NCI-H1417 treated with DMSO at 0.1 percent for 48 hours (cell line): ENCODE measurements at places on chromosomes 4 and X.
A peak's percentile ranks its signal among the peaks of the same experiment; 100 is the strongest.

DNA sequence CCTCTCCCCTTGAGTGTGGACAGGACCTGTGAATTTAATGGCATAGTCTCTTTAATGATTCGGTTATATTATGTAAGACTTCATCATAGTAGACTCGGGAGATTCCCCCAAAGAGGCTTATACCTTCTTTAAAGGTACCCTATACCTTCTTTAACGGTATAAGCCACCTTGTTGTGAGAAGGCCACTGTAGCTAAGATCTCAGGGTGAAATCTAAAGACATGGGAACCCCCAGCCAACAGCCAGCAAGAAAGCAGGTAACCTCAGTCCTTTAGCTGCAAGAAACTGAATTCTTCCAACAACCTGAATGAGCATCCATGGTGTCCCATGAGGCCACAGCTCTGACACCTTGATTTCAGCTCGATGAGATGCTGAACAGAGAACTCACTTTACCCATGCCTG lies 931 bp downstream of the DDX60 start:
- DNase-seq = no peak

DNA sequence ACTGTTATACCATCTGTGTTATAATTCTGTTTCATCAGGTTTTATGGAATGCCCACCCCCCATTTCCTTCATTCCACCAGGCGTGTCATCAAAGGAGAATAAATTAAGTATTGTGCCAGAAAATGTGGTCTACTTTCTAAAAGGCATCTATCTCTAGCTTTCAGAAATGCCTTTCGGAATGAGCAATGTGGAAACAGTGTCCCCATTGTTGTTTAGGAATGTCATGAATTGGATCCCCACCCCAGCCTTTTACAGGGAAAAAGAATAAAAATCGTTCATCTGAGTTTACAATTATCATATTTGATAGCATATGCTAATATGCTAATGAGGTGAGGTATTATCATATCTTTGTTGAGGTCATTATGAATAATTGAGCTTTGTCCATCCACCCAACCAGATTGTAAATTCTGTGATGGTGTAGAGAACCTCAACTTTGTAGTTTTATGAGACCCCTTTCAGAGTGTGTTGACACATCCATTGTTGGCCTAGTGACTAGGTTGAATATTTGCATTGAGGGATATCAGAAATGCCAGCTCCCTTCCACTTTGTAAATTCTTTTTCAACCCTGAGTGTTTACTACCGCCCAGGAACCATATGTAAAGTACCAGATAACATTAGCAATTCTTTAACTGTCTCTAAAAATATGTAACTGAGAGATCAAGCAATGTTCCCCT lies 56.2 kb upstream of the CCDC160 start:
- DNase-seq = no peak

- DNase-seq = no peak
Measured at GRCh38 chr4:80489798-80490197, 154.3 kb downstream of the CFAP299 start.

DNA sequence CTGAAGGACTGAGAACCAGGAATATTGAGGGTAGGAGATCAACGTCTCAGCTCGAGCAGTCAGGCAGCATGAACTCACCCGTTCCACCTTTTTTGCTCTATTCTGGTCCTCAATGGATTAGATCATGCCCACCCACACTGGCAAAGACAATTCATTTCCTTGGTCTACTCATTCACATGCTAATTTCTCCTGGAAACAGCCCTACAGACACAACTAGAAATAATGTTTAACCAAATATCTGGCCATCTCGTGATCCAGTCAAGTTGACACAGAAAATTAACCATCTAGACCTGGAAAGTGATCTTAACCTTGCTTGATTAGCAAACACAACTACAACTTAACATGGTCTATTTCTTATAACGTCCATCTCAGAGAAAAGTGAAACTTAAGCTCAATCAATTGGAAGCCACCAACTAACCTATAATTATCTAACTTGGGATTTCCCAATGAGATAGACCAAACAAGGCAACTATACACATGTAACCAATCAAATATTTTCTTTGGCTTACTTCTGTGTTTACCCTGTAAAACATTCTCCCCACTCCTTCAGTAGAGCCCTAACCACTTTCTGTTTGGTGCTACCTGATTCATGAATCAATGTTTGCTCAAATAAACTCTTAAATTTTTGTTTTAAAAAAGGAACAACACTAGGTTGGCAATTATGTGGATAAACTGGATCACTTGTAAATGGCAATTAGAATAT lies 69.7 kb upstream of the MAMLD1 start:
- no peak for DNase-seq

- no peak for DNase-seq
Measured at GRCh38 chr4:87838205-87838604, 5.4 kb downstream of the MEPE start.

DNA sequence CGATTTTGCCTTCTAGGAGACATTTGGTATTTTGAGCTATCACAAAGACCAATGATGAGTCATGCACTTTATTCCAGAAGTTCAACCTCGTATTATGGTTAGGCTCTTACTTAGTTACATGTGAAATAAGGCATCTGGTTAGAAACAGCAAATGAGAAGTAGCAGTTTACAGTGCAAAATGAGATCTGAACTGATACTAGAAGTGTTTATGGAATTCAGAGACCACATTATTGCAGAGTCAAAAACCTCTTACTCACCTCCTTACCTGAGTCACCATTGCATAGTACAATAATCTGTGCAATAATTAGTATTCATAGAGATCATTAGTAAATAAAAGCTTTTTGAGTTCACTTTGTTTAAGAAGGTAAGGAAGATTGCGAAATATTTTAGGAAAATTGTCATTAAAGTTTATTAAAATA lies 38.7 kb downstream of the SEC24B start:
- DNase-seq = no peak

- no peak for DNase-seq
Measured at GRCh38 chrX:132015875-132016274, 7.2 kb upstream of the STK26 start.

DNA sequence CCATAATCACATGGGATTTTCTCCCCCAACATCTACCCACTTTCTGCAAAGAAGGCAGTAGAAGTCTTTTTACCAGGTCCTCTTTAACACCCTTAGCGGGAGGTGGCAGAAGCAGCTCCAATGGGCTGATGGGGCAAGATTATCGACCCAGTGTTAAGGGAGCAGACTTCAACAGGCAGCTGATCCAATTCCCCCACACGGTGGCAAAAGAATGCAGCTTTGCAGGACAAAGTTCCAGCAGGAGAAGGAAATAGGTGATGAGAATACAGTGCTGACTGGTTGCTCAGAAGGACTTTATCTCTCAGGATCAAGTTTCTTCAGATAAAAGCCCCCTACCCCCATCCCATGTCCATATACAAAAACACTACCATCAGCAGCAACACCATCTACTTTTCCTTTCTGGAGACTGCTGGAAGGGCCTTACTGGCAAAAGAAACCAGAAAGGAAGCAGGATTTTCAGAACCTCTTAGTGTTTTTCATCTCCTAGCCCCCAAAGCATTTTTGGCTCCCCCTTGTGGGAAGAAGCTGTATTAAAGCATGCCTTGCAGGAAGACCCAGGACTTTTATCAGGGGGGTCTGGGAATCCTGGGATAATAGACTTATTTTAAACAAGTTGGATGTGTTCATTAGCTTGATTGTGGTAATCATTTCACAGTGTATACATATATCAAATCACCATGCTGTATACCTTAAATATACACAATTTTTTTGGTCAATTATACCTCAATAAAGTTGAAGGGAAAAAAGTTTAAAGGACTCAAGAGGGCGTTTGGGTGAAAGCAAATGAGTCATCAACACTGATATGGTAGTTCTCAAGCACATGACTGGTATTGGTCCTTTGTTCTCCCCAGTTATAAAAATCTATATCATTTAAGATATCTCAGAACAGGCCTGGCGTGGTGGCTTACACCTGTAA lies 146.4 kb downstream of the GPC3 start:
- no peak for DNase-seq

- DNase-seq = no peak
Measured at GRCh38 chr4:166499820-166500219, 626.8 kb downstream of the TLL1 start.

- DNase-seq = no peak
Measured at GRCh38 chr4:82802911-82803310, 4.3 kb upstream of the SCD5 start.

DNA sequence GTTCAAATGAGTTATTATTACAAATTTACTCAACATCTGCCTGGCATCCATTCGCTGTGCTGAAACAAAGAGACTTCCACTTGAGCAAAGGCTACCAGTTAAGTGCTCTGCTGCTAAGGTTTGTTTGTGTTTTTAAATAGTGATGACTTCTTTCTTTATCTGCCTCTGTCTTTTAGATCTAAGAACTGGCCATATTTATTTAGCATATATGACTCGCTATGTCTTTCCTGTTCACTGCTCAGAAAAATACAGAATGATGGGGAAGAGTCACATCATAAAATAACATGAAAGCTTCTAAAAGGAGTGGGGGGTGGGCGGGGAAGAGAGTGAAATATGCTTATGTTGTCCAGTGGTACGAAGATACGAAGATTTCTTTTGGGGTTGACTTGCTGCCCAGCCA lies 322.2 kb downstream of the GPAT3 start:
- DNase-seq = no peak

- DNase-seq = no peak
Measured at GRCh38 chrX:104854188-104854587, 288.2 kb downstream of the IL1RAPL2 start.

GRCh38 chr4:10080589-10081217 lies 35.9 kb downstream of the WDR1 start:
- no peak for DNase-seq

DNA sequence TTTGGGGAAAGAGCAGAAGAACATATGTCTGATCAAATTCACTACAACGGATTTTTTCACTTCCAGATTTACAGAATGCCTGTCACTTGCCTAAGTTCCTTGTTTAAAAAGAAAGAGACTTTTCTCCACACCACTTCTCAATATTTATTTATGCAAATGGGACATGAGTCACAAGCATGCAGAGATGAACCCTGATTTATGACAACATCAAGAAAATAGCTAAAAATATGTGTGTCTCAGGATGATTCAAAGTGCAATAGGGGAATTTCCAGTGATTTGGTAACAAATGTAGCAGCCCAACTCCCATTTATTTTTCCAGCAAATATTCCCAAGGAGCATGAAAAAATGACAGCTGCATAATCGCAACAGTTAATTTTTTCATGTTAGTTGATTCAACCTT lies 180.4 kb upstream of the FAT1 start:
- no peak for DNase-seq

GRCh38 chr4:184282895-184283654 lies 65.4 kb upstream of the ENPP6 start:
- DNase-seq = peak; percentile 12

- no peak for DNase-seq
Measured at GRCh38 chr4:129109965-129110824, 14.2 kb downstream of the C4orf33 start.

DNA sequence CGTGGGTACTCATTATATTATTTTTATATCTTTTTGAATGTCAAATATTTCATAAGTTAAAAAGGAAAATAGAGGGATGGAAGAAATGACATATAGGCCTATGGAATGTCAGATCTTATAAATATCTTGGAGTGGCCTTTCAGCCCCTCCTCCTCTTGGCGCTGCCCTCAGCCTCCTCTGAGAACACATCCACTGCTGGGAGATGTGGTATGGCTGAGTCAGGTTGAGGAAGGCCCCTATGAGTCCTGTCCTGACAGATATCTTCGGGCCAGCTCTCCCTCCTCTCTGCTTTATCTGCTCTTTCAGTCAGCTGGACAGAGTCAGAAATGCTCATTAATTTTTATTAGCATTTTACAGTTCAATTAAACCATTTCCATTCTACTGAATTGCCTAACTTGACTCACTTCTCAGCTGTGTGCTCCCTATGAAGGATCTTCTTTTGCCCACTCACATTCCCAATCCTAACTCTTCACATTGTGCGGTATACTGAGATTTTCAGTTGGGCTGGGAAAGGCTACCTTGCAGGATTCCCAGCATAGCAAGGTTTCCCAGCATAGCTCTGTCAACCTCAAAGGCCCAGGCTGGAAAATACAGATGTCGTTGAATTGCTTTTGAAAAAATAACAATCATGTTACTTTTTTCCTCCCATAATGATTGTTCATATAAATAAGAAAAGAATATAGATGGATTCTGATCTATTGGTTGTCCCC lies 128.0 kb downstream of the ARHGEF9 start:
- DNase-seq = no peak

- DNase-seq = no peak
Measured at GRCh38 chrX:13482746-13483541, 86.5 kb upstream of the EGFL6 start.

GRCh38 chr4:81666491-81666890 lies 194.8 kb upstream of the RASGEF1B start:
- DNase-seq = no peak
